ENCODE measurements at places on chromosomes 2 and 18. TPM values are rescaled to one million over a fixed set of nuclear protein-coding genes. Genes with fewer than 3 reads are reported as not detected.

DNA sequence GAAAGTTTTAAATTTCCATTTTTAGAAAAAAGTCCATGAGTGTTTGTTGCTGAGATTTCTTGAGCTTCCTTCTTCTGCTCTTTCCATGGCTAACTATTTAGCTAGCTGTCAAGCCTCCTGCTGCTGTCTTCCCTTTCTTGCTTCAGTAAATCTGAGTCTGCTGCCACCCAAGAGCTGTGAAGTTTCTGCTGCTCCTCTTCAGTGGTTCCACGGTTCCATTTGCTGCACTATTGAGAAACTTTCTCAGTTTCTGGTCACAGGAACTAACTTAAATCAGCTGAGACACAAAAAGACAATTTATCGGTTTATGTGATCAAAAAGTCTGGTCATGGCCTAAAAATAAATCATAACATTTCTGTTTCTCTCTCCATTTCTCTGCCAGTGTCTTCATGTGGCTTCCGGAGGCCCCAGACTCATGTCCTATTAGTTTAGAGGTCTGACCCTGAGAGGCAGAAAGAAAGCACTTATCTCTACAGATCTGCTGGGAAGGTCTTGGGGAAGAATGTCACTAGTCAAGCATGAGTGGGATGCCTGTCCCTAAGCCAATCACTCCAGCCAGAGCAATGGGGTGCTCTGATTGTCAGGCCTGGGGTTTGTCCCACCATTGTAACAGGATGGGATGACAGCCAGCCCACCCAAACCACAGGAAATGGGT, 73.0 kb upstream of the ARL4C start:
- DNase-seq: no peak

Gene CAPN13
- polyA plus RNA-seq: not detected

Gene RAMP1
- 7.4 TPM for polyA plus RNA-seq

- no peak for DNase-seq
Observed at GRCh38 chr18:38427234-38427633, 861.6 kb upstream of the CELF4 start.

- DNase-seq: no peak
Observed at GRCh38 chr2:173943738-173944137, 21.4 kb downstream of the SP3 start.

- no peak for DNase-seq
Observed at GRCh38 chr2:102401865-102402264, 21.1 kb upstream of the IL18RAP start.

DNA sequence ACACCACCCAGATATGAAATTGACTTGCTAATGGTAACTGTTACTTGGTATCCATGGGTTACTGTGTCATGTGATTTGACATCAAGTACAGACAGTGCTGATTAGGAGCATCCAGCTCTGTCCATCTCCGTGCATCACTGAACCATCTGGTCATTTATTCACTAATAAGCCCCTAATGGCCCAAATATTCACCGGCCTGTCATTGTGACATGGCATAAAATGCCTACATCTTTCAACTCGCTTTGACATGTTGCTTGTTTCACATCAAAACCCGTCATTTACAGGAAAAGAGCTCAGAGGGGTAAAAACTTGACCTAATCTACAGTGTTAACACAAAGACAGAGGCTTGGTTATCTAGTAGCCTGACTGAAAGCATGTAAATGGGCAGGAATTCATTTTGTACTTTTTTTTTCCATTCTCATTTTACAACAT, 308.9 kb upstream of the ATP5MC3 start:
- DNase-seq: no peak

DNA sequence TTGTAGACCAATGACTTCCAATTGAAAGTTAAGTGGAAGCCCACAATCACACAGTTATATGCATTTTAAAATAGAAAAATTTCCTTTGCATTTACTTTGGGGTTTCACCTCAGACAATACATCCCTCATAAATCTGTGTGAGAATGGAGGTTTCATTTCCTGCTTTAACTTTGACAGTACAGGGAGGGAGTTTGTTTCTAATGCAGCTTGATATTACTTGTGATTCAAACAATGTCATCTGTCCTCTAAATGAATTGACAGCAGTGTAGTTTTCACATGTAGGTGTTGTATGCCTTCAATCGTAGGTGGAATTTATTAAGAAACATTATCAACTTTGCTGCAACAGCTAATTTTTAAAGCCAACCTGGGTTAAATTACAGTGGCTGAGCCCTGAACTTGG, 75.2 kb downstream of the TMEFF2 start:
- no peak for DNase-seq

GRCh38 chr2:88006912-88007439, 9.4 kb downstream of the RNU2-63P start:
- no peak for DNase-seq

GRCh38 chr18:47248115-47248603, 3.3 kb downstream of the SKOR2 start:
- DNase-seq: no peak
